Fibroblast of mammary gland (primary cell): ENCODE measurements at places on chromosomes 7 and 10.

DNA sequence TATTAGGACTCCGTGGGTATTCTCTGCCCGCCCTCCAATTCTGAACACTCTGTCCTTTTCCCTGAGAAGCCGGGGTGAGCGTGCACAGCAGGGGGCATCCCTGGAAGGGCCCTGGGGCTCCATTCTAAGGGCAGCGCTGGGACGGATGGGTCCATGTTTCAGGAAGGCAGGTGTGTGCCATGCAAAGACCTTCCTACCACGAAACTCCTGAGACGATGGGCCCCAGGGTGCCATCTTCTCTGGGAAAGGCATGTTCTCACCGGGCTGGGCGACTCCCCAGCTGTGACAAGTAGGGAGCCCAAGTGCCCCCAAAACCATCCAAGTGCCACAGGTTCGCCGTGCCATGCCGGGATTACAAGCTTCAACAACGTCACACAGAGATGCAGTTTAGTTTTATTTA, 256.7 kb downstream of the DNAJB6 start:
- no peak for DNase-seq

GRCh38 chr7:136114966-136115762, 138.0 kb upstream of the MTPN start:
- DNase-seq, result peak; percentile 47

GRCh38 chr10:103429647-103430046, 22.5 kb downstream of the CALHM2 start:
- DNase-seq, result no peak

DNA sequence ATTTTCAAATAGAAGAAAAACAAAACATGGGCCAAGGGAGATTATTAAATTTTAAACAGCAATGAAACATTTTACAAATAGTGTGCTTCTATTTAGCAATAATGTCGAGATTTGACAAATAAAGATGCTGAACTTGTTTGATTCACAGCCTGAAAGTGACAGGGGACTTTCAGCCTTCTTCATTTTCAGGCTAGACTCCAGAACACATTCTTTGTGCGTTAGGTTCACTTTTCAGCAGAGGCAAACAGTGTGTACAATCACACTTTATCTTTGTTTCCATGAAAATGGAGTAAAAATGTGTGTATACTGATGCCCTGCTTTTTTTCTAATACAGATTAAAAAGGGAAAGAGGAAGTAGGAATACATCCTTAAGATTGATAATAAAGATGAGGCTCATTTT, 35.6 kb downstream of the FAM171A1 start:
- DNase-seq, result no peak

- no peak for DNase-seq
These were observed 195.0 kb downstream of the HGF start for GRCh38 chr7:81574723-81575326.

DNA sequence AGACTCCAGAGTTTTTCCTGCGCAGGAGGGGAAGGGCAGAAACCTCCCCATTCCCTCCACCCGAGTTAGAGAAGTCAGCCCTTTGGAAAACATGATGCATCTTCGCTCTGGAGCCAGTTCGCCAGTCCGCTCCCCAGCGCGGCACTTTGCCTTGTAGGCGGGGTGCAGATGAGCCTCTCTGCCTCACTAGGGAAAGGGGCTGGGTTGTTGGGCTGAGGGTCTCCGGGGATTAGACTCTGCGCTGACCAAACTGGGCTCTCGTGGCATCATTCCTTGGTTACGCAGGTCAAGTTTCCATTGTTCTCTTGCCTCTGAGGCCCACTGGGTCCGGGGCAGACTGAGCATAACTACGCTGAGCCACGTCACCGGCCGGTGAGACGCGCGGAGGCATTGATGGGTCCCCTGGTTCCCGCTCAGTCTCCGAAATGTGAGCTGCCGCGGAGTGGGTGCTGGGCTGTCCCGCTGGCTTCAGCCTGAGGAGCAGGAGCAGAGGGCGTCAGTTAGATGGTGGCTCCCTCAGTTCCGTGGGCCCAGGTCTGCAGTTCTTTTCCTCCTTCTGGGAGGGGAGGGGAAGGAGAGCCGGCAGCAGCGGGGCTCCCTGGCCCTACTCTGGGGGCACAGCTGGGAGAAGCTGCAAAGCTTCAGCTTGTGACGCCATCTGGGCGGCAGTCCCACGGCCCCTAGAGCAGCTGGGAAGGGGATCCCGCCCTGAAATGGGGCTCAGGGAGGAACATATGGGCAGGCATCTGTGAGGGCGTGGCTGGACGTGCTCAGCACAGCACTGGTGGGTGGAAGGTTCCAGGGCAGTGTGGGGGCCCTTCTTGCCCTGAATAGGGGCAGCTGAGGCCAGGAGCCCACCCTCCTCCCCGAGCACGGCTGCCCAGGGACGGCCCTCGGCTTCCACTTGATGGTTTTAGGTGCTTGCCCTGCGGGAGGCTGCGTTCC, 121.3 kb upstream of the BTBD16 start:
- peak; percentile 81 for DNase-seq

DNA sequence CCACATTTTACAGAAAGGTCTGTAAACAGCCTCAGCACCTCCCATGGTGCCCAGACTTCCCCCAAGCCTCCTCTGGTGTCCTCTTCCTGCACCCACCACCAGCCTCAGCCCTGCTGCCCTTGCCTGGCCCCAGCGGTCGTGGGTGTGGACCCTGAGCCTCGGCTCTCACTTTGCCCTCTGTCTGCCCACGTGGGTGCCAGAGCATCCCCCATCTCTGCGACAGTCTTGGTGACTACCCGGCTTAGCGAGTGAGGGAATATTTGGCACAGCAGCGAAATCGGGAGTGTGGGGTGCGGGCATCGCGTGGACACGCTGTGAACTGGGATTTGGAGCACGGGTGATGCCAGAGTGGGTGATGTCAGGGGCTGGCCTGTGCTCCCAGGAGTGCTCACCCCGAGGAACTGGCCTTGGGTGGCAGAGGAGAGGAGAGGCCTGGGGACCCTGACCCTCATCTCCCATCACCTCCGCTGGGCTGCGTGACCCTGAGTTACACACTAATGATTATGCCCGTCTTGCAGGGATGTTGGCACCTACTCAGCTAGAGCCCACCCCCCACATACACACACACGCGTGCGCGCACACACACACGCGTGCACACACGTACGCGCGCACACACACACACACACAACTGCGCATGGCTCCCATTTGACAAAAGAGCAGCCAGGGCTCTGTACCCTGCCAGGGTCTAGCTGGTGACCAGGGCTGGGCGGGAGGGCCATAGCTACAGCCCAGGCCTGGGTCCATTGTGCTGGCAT, 8.7 kb downstream of the ELFN1 start:
- DNase-seq, result no peak

DNA sequence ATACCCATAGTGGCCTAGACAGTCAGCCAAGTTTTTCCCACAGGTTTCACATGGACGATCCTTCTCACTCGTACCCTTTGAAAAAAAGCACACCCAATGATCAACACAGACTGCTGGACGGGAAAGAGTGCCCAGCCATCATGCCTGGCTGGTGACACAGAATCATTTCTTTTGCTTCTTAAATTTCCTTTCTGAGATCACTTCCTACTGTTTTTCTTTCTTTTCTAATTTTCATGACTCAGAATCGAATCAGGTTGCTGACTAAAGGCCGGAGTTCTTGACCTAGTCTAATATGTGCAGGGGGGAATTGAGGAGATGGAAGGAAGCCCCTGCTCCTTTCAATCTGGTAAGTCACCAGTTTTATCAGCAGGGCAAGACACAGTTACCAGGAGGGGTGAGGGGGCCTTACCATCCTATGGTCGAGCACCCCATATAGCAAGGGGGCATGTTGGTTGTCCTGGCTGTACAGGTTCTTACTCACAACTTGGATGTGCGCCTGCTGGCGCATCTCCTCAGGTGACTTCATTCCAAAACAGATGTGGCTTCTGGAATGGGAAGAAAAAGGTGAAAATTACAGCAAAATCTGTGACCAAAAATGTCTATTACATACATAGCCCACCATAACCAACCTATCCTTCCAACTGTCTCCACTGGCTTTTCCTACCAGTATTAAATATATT, 3.5 kb downstream of the POLR3A start:
- DNase-seq, result peak; percentile 83

- no peak for DNase-seq
These were observed 118.9 kb downstream of the AUTS2 start for GRCh38 chr7:69717221-69717620.

DNA sequence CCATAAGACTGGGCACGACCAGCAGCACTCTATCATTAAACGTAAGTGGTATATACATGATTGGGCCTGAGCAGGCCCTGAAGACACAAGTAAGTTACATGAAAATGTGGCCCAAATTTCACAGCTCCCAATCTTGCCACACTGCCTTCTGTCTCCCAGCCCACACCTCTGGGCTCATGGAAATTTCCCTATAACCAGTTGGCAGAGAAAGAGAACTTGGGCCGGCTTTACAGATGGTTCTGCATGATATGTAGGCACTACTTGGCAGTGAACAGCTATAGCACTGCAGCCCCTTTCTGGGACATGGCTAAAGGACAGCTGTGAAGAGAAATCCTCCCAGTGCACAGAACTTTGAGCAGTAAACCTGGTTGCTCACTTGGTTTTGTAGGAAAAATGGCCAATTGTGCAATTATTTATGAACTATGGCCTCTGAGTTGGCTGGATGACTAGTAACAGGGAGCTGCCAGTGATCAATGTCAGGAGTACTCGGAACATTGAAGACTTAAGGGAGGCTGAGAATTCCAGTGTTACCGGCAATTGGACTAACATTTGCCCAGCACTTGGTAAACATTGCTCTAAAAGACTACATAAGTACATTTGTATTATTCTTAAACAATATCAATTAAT, 1006.6 kb upstream of the LRRN3 start:
- no peak for DNase-seq

- peak; percentile 38 for DNase-seq
These were observed 545.7 kb downstream of the LRMDA start for GRCh38 chr10:75977139-75977538.

- peak; percentile 91 for DNase-seq
These were observed 95.5 kb downstream of the DIP2C start for GRCh38 chr10:593901-594457.

DNA sequence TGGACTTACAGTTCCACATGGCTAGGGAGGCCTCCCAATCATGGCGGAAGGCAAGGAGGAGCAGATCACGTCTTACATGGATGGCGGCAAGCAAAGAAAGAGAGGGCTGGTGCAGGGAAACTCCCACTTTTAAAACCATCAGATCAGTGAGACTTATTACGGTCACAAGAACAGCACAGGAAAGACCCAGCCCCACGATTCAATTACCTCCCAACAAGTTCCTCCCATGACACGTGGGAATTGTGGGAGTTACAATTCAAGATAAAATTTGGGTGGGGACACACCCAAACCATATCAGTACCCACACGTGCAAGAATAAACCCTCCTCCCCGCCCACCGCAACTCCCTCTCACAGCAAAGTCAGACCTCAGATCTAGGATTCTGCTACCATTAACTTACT, 4.5 kb upstream of the AIFM2 start:
- no peak for DNase-seq

- DNase-seq, result no peak
These were observed 20.7 kb downstream of the MDFIC start for GRCh38 chr7:114942446-114943175.
